ENCODE measurements at places on chromosomes 7 and 10.

DNA sequence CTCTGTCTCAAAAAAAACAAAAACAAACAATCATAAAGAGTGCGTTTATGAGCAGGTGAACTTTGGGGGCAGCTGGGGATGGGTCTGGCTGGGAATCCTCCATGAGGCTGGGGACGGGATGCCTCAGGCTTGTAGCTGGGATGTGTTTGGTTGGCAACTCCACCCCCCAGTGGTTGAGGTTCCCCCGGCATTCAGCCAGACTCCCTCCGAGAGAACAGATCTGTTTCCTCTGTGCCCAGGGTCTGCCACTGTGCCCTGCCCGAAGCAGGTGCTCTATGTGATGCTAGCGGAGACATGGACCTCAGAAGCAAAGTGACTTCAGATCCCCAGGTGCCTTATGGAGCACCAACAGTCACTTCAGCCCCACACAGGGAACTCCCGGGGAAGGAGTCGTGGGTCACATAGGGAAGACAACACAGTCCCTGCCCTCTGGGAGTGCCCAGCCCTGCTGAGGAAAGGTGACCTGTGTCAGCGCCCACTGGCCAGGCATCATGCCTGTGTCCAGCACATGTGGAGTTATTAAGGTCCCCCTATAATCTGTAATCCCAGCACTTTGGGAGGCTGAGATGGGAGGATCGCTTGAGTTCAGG is 29.3 kb upstream of the GTF2IRD1 start:
- DNase-seq, result no peak

GRCh38 chr10:104501864-104502579 is 139.1 kb upstream of the SORCS3 start:
- no peak for DNase-seq

GRCh38 chr10:16905320-16905719 is 88.1 kb upstream of the RSU1 start:
- no peak for DNase-seq

DNA sequence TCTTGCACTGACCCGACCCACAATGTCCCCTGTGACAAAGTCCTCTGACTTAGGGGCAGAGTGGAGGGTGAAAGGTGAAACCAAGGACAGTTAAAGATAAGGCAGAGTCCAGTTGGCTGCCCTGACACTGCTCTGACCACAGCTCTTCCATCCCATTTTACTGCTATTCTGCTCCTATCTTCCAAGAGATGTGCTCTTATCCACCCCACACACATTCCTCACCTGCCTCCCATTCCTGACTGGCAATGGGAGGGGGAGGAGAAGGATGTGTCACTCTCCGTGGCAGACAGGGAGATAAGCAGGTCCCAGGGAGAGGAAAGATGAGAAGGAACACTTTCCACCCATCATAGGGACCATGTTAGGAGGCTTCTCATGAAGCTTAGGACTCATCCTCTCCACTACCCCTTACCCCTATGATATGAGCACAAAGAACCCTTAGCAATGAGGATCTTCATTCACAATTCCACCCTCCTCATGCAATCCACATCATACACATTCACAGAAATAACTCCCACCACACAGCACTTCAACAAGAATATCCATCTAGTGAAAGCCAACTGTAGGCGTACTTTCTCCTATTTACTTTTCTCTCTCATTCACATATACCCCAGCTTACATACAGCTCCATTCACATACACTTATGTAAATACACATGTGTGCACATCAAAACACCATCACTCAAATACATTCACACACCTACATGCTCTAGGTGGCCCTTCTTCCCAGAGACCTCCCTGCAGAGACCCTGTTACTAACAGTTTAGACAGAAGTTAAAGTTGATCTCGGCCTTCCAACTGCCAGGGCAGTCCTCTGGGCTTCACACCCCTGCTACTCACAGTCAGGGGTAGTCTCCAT is 6.6 kb downstream of the SYNPO2L start:
- DNase-seq, result no peak

- DNase-seq, result no peak
Observed at GRCh38 chr10:117499248-117500105, 43.1 kb upstream of the EMX2 start.

All from CD4-positive, alpha-beta T cell treated with Interleukin-1 beta for 1 hour (primary cell).